ENCODE measurements at places on chromosomes 5 and 9.

GRCh38 chr9:108980893-108981292 is 32.4 kb downstream of the CTNNAL1 start:
- DNase-seq = no peak

DNA sequence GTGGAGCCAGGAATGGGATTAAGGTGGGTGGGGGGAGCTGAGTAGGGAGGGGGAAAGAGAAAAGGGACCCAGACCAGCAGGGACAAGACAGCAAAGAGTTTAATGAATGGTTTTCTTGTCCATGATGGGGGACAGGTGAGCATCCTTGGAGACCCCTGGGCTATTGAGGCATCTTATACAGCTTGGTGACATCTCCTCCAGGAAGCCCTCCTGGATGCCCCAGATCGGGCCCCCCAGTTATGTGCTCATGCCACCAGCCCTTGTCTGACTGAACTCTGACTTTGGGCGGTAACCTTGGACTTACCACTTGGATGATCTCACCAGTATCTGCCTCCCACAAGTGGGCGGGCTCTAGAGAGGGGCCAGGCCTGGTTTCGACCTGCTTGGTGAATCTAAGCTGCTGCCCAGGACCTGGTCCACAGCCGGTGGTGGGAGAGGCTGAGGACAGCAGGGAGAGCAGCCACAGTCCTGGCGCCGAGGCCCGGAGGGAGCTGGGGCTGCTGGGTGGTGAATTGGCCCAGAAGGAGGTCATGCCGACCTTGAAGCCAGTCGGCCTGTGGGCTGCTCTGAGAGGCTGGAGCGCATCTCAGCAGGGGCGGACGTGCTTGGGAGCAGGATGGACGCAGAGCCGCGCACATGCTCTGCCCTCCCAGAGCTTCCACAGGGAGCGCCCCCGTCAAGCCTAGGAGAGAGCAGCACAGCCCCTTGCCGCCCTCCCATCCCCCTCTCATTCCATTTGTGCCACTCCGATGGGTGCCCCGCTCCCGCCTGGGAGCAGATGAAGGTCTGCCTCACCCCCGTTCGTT is 36.2 kb downstream of the UNC5A start:
- no peak for DNase-seq

GRCh38 chr5:91457681-91458058 is 74.6 kb upstream of the ARRDC3 start:
- no peak for DNase-seq

GRCh38 chr5:125289606-125290005 is 543.2 kb upstream of the ZNF608 start:
- no peak for DNase-seq

DNA sequence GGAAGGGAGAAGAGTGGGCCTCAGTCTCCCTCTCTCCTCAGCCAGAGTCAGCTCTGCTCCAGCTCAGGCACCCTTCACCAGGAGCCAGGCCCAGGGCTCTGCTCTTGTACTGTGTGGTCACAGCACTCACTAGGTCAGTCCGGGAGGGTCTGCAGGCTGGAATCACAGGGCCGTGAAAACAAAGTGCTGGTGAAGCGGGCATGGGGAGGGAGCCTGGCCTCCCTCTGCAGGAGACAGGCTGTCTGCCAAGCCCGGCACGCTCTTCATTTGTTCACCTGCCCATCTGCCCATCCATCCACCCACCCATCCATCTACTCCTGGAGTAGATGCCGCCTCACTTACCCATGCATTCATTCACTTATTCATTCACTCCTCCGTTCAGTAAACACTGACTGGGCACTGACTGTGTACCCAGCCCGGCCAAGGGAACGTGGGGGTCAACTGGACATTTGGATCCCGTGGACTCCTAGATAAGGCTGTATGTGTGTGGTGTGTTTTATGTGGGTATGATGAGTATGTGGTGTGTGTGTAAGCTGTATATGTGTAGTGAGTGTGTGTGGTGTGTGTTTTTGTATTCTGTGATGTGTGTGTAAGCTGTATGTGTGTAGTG is 3.6 kb downstream of the SPAAR start:
- DNase-seq = no peak
